RWPE1 (cell line): ENCODE measurements at places on chromosomes 5 and 9.

- DNase-seq: no peak
These were observed 21.3 kb downstream of the AHRR start for GRCh38 chr5:342501-343460.

DNA sequence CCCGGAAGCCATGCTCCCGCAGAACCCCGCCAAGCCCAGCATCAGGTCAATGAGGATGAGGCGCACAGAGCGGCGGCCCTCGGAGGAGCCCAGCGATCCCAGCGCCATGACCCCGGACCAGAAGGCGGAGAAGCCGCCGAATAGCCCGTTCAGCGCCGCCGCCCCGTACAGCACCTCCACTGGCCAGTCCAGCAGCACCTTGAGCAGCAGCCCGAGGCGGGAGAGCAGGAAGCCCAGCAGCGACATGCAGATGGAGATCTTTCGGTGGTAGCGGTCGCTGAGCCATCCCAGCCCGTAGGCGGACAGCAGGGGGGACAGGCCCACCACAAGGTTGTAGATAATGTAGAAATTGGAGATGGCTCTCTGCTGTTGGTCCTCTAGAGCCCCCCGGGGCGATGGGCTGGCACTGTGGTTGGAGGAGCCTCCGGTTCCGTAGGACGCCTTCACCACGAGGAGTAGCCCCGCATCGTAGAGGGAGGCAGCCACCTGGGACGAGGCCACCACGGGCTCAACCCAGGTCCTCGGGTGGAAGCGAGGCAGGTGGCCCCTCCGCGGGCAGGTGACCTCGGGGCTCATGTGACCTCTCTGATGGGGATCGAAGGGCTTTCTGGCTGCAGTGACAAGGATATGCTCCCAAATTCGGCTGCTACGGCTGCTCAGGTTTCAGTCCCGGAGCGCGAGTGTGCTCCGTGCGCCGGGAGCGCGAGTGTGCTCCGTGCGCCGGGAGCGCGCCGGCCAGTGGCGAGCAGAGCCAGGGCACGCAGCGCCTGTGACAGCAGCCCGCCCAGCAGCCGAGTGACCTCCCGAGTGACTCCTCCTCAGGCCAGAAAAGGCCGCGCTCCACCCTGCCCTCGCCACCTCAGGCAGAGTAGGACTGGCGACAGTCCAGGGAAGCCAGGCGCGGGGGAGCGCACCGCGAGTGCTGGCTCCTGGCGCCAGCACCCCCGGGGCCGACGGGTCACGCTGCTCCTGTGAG, at the start of gene SLC46A2:
Gene SLC46A2, minus strand, starts transcription at position 771 of the 976 bp plus-strand sequence. Its CDS starts 195 bp downstream, at position 576.
- no peak for DNase-seq

- no peak for DNase-seq
These were observed 9.1 kb downstream of the ANKDD1B start for GRCh38 chr5:75620184-75620959.

- DNase-seq: peak; percentile 62
These were observed 74.3 kb downstream of the NIPBL start for GRCh38 chr5:36950586-36951457.

- DNase-seq: no peak
These were observed 10.5 kb downstream of the PFDN1 start for GRCh38 chr5:140292212-140293036.

- DNase-seq: no peak
These were observed 66.3 kb downstream of the FBXL7 start for GRCh38 chr5:15566306-15566705.

DNA sequence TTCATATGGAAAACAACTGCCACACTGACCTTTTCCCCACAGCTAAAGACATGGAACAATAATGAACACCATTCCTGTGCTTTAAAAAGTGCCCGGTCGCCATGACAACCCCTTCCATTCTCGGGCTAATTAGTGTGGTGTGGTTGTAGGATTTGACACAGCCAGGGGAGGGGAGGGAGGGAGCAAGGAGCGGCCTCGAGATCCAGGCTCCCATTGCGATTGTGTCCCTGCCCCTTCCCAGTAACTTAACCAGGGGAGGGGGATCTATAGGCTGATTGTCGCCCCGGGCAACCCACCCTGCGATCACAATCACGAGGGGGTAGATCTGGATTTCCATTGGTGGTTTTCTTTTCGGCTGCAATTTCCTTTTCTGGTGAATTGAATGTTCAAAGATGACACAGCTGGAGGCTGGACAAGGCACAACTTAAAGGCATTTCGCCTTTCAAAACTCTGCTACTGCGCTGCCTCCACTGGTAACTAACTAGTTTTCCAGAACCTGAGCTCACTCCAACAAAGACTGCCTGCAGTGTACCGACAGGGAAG, 96.7 kb upstream of the RETREG1 start:
- no peak for DNase-seq

- peak; percentile 76 for DNase-seq
These were observed 138.4 kb upstream of the ZNF618 start for GRCh38 chr9:113737517-113738271.

GRCh38 chr5:58459146-58460001, 512 bp downstream of the PLK2 start:
- no peak for DNase-seq

- DNase-seq: no peak
These were observed 13.2 kb upstream of the AUH start for GRCh38 chr9:91374939-91375338.

- DNase-seq: no peak
These were observed 80.3 kb downstream of the ENC1 start for GRCh38 chr5:74560245-74560644.

GRCh38 chr5:158611581-158611980, 488.1 kb downstream of the EBF1 start:
- DNase-seq: no peak

DNA sequence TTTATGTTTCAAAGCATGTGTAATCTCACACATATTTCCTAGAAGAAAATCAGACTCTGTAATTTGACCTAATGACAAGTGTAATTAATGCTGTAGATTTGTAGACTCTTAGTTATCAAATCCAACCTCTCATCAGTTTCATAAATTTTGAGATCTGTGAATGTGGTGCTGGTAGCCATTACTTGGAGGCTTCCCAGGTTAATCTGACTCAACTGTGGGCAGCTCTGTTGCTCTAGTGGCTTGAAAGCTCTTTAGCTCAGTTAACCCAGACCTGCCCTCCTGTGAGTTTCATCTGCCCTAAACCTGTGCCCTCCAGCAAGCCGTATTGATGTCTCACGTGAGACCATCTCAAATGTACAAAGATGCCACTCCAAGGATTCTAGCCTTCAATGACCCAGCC, 323.4 kb downstream of the FBXL7 start:
- no peak for DNase-seq

GRCh38 chr5:150590979-150591695, 49.3 kb upstream of the SYNPO start:
- DNase-seq: no peak

DNA sequence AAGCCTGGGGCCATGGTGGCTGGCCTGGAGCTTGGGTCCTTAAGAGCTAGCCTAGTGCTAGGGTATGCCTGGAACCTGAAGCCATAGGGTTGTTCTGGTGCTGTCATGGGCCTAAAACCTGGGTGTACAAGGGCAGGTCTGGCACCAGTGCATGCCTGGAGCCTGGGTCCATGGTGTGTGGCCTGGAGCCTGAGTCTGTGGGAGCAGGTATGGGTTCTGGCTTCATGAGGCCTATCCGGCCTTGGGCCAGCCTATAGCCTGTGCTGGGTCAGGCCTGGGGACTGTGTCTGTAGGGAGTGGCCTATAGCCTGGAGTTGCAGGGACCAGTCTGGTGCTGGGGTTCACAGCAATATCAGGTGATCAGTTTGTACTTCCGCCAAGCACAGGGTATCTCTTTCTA, 347.2 kb upstream of the MEF2C start:
- no peak for DNase-seq

GRCh38 chr9:113309204-113309813, 6.1 kb upstream of the RNF183 start:
- peak; percentile 68 for DNase-seq

DNA sequence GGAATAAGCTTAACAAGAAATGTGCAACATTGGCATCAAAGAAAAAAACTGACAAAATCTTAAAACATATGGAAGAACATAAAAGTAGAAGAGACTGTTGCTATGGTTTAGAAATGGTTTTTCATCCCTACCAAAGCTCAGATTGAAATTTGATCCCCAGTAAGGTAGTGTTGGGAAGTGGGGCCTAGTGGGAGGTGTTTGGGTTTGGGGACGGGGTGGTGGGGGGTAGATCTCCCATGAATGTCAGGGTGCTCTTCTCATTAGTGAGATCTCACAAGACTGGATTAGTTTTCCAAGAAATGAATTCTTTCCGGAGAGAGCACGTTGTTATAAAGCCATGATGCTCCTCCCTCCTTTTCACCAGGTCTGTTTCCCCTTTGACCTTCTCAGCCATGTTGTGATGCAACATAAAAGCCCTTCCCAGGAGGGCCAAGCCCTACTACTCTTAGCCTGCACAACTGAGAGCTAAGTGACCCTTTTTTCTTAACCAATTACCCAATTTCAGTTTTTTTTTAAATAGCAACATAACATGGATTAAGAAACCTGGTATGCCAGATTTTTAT, 10.6 kb downstream of the TMEM167A start:
- no peak for DNase-seq
